Stimulated activated CD8-positive, alpha-beta memory T cell treated with anti-CD3 and anti-CD28 coated beads, Interleukin-7, amount 100 ng/mL, for 48 hours (primary cell): ENCODE measurements at places on chromosomes 16 and 17.
A peak's percentile ranks its signal among the peaks of the same experiment; 100 is the strongest.

GRCh38 chr16:68539711-68540239 is 684 bp downstream of the ZFP90 start:
- DNase-seq, result no peak

DNA sequence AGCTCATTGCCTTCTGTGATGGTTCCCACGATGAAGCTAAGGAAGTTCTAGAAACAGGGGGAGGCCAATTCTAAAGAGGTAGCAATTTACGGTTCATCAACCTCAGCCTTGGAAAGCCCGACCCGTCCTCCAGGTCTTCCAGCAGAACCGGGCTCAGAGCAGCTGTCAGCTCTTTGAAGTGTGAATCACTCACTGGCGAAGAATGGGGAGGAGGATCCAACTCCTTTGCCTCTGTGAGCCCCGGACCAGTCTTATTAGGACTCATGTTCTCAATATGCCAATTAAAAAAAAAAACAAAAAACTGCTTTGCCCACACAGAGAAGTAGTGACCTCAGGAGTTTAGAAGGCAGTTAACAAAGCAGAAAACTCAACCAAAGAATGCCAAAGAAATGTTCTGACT is 31.4 kb downstream of the STX8 start:
- no peak for DNase-seq

GRCh38 chr17:55452139-55452790 is 30.6 kb upstream of the MMD start:
- no peak for DNase-seq

- DNase-seq, result no peak
Observed at GRCh38 chr17:73646409-73647300, 2.4 kb upstream of the SDK2 start.

DNA sequence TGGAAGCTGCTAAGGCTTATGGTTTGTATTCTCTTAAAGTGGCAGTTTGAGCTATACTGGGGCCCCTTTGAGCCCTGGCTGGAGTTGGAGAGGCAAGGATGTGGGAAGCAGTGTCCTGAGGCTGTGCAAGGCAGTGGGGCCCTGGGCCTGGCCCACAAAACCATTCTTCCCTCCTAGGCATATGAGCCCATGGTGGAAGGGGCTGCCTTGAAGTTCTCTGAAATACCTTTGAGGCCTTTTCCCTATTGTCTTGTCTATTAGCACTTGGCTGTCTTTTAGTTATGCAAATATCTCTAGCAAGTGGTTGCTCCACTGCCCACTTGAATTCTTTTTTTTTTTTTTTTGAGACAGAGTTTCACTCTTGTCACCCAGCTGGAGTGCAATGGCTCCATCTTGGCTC is 119.2 kb downstream of the PCTP start:
- no peak for DNase-seq

DNA sequence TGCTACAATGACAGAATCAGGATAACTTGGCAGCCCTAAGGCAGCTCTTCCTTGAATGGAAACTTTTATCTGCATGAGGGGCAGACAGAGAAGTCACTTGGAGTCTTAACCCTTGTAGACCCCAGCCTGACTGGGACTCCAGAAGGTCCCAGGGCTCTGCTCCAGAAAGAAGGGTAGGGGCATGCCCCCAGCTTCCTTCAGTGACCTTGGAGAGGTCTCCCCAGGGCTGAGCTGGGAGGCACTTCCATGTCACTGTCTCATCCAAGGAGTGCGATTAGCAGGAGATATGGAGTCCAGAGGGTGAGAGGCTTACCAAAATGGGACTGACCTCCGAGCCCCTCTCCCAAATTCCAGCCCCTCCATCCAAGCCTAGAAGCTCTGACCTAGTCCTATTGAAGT is 3.4 kb upstream of the NLRC5 start:
- no peak for DNase-seq

DNA sequence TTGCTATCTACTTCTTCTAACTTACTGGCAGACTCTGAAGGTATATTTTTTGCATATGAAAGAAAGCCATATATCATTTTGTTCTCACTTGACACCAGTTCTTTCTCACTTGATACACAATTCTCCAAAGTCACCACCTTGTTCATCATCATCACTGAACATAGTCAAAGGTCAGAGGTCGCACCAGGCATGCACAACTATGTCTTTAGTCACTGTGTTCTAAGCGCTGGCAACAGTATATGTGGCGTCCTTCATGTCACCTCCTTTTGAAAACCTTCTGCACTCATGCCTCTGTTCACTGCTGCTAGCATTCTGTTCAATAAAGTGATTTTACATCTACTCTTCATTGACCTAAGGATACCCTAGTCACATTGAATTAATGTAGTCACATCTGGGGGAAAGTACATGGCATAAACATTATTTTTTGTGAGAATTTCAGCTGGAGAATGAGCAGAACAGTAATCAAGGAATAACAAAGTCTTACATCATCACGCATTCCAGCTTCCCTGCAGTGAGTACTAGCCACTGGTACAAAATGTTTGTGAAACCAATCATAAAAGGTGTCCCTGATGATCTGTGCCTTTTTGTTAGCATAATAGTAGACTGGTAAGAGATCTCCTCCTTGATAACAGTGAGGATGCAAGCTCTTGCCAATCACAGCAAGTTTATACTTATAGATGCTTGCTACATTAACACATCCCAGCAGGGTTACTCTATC is 20.5 kb upstream of the TBX4 start:
- DNase-seq, result no peak

DNA sequence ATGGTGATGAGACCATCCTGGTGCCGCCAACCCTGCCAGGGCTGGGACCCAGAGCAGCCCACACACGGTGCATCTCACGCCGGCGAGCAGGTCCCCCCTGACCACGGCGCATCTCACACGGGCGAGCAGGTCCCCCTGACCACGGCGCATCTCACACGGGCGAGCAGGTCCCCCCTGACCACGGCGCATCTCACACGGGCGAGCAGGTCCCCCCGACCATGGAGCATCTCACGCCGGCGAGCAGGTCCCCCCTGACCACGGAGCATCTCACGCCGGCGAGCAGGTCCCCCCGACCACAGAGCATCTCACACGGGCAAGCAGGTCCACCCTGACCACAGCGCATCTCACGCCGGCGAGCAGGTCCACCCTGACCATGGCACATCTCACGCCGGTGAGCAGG is 59.2 kb downstream of the MRM3 start:
- DNase-seq, result no peak

DNA sequence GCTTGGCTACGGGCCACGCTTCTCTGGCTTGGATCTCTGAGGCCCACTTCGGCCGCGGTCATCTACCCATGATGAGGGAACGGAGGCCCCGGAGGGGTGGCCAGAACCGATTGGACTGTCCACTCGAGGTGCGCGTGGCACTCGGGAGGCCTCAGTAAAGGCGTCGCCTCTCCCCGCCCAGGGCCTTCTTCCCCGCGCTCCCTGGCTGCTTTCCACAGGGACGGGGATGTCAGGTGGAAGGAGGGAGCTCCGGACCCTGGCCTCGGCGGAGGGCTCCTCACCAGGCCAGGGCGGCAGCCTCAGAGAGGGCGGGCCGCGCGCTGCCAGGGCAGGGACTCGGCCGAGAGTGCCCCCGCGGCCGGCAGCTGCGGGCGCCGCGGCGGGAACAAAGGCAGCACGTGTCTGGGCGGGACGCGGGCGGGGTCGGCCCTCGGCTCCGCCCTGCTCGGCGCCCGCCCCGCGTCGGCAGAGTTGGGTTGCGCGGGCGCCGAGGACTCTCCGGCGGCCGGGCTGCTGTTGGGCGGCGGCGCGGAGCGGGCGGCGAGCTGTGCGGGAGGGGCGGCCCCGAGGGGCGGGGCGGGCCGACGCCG is 587 bp upstream of the CDK5R1 start:
- peak; percentile 42 for DNase-seq

DNA sequence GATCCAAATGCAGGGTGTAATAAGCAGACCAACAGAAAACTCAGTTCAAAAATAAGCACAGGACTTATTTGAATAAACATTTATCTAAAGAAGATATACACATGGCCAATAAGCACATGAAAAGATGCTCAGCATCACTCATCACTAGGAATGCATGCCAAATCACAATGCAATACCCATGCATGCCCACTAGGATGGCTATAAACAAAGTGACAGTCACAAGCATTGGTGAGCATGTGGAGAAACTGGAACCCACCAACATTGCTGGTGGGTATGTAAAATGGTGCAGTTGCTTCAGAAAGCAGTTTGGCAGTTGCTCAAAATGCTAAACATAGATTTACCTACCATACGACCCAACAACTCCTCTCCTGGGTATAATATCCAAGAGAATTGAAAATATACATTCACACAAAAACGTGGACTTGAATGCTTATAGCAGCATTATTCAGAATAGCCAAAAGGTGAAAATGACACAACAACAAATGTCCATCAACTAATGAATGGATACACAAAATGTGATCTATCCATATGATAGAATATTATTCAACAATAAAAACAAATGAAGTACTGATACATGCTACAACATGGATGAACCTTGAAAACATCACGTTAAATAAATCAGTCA is 20.1 kb downstream of the UBE2O start:
- DNase-seq, result no peak

DNA sequence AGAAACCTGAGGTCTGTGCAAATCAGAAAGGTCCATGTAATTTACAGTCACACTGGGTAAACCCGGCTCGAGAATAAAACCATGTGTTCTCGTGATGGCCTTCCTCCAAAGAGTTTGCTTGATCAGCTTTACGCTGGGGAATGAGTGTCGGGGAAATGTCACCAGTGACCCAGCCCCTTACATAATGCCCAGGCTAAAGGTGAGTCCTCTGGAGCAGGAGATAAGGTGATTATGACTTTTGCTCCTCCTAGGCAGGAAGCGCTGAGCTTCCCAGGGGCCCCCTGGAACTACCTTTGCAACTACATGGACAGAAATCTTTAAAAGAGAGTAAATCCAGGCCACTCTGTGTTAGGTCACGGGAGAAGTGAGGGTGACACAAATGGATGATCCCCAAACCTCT is 15.7 kb downstream of the SLC6A4 start:
- DNase-seq, result no peak

DNA sequence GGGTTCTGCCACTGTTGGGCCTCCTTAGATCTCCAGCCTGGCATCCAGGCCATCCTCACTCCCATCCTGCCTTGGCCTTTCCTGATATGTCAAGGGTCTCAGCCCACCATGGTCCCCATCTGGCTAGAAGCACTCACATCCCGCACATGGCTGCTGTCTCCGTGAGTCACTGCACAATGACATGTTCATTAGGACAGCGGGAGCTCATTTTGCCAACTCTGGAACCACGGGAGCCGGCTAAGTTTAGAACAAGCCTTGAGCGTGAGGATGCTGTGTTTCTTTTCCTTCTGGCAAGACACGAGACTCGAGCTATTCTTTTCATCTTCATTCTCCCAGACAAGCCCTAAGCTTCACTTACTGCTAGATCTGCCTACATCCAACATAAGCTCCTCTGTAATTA is 65.7 kb upstream of the KSR1 start:
- no peak for DNase-seq

- no peak for DNase-seq
Observed at GRCh38 chr16:58121132-58121531, 8.0 kb downstream of the CFAP20 start.

DNA sequence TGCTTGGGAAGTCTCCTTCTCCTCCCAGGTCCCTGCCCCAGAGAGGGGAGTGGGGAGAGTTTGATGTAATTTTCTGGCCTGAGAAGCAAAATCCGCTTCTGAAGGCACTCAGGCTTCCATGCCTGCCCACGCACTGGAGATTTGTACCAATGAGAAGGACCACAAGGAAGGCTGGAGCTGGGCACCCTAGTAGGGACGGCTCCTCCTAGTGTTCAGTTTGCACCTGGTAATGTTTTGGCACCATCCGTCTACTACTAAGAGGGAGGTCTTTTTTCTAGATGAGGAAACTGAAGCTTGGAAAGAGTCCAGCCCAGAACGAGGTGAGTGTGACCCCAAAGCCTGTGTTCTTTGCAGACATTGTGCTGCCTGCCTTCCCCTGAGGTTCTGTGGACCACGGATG is 83.6 kb upstream of the NLRP1 start:
- DNase-seq, result no peak

GRCh38 chr17:73480740-73481139 is 163.5 kb downstream of the SDK2 start:
- no peak for DNase-seq

- DNase-seq, result no peak
Observed at GRCh38 chr16:46743232-46743719, 4.9 kb downstream of the MYLK3 start.

GRCh38 chr17:80132906-80133625 is 13.9 kb downstream of the EIF4A3 start:
- DNase-seq, result no peak

DNA sequence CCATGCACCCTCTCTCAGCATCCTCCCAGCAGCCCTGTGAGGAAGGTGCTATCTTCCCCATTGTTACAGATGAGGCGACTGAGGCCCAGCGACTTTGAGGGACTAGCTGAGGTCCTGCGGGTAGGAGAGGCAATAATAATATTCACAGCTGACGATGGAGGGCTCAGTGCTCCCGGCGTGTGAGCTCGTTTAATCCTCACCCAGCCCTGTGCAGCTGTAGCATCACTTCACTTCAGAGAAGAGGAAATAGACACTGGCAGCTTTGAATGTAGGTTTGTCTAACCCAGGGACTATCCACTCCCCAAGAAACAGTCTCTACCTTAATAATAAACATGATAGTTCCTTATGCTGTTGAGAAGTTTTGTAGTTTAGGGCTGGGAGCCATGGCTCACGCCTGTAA is 21.6 kb downstream of the LASP1 start:
- DNase-seq, result no peak

- DNase-seq, result no peak
Observed at GRCh38 chr17:48472411-48473281, 42.6 kb upstream of the SKAP1 start.

DNA sequence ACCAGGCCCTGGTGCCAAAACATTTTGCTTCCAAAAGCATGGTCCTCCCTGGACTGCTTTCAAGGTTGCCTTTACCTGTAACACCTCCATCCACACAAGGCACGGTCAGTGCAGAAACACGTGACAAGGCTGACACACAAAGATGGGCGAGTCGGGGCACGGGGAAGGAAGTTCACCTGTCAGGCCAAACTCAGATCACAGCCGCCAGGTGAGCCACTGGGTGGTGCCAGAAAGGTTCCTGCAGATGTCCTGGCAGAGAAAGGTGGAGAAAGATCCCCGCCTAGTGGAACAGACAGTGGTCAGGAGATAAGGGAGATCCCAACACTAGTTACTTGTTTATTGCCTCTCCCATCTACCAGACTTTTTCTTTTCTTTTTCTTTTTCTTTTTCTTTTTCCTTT is 155.3 kb downstream of the AIPL1 start:
- DNase-seq, result no peak

GRCh38 chr16:84559311-84559932 is 55.0 kb upstream of the MEAK7 start:
- no peak for DNase-seq

GRCh38 chr16:84557504-84557903 is 53.0 kb upstream of the MEAK7 start:
- no peak for DNase-seq
